LHCN-M2 (cell line): ENCODE measurements at places on chromosomes 11 and 22.
A peak's percentile ranks its signal among the peaks of the same experiment; 100 is the strongest.

- DNase-seq, result no peak
Observed at GRCh38 chr11:92776676-92777075, 192.8 kb upstream of the MTNR1B start.

GRCh38 chr11:2704896-2705606, 5.3 kb upstream of the KCNQ1OT1 start:
- DNase-seq, result peak; percentile 44

DNA sequence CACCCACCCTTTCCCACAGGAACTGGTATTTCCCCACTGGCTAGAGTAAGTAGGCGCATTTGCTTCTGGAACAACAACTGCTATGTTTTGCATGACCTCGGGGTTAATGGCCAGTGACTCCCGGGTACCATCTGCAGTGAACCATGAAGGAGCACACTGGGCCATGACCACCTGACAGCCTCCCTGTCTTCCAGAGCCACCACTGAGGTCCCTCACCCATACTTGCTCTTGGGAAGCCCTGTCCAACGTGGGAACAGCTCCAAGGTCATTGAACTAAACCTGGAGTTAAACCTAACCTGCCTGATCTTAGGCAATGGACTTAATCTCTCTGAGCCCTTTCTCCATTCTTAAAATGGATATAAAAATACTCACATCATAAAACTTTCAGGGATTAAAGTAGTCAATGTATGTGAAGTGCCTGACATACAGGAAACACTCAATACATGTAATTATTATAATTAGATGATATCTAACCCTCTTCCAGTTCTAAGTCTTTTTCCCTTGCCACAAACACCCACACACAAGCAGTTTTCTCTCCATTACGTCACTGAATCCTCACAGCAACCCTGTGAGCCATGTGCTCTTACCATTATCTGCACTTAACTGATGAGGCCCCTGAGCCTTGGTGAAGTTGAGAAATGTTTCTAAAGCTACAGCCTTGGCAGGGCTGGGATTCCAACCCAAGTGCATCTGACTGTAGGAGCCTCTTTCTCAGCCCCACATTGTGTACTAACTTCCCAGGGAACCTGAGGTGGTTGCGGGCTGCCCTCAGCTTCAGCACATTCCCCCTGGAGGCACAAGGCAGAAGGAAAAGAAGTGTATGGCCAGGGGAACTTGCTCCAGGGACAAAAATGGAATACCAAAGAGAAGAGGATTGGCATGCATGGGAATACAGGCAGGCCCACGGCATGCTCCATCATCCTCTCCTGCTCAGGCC, 74.5 kb upstream of the NCAM1 start:
- DNase-seq, result no peak

GRCh38 chr11:112248201-112248600, 12.5 kb downstream of the PLET1 start:
- DNase-seq, result peak; percentile 46

DNA sequence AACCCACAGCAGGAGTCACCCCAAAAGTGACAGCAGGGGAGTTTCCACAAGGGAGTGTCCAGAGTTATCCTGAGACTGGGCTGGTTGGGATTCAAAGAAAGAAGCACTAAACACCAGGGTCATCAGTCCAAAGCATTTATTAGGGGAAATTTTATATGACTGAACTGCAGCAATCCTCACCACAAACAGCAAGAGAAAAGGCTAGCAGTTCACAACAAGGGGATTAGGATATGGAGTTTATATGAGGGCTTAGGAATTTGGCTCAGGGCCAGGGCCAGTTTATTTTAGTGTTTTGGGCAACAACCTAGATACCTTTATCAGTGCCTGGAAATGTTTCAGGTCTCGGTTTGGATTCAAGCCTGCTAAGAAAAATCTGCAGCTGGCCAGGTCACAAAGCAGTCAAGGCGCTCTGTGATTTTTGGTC, 4.6 kb upstream of the TMEM126A start:
- DNase-seq, result no peak

- DNase-seq, result no peak
Observed at GRCh38 chr11:65096926-65097325, 912 bp downstream of the VPS51 start.
